Stimulated activated CD8-positive, alpha-beta memory T cell treated with anti-CD3 and anti-CD28 coated beads, Interleukin-7, amount 100 ng/mL, for 4 hours (primary cell): ENCODE measurements at places on chromosomes 12 and 14.

DNA sequence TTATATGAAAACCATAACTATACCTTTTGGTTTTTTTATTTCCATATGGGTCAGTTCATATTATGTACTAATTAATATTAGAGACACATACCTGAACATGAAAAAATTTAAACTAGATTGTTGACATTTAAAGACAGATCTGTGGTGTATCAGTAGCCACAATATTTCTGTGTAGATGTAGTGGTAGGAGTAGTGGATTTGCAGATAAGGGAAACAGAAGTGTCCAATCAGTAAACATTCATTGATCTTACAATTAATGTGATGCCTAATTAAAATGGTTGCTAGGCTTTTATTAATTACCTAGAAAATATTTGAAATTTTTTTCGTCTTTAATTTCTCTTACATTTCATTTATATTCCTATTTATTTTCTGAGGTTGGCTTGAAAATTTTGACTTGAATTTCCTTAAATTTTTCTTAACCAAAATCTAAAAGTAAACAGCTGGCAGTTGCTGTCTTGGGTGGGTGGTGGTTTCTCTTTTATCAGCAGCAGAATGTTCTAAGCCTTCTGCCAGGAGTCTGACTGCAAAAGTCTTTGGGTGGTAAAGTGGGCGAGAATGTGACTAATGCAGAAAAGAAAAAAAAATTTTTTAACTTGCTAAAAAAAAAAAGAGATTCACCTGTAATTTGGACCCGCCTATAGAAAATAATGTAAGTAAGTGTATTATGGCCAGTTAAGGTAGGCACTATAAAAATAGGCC, 2.4 kb downstream of the FGFR1OP2 start:
- DNase-seq: no peak

DNA sequence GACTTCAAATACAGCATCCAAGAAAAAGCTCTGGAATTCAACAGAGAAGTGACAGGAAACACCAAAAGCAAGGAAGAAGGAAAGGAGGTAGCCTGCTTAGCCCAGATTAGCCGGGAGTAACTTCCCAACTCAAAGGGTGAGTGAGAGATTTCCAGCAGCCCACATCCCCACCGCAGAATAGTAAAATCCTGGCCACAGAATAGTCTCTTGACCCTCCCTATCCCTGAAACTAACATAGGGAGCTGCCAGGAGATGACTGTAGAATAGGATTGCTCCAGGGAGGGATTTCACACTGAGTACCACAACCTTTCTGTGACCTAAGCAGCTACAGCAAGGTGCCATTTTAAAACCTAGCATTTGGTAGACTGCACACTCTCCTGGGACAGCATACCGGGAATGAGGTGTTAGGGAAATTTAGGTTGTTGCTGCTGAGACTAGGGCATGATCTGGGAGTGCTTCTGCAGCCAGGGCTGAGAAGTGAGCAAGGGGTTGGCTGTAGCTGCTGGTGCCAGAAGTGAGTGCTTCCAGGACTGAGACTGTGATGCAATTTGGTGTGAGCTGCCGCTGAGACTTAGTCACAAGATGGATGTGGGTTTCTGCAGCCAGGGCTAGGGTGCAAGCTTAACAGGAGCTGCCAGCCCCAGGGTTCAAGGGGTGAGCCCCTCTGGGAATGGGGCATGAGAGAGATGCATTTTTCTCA, 66.0 kb downstream of the TMTC3 start:
- DNase-seq: no peak

GRCh38 chr12:92539110-92539749, 163.6 kb upstream of the PLEKHG7 start:
- DNase-seq: no peak

GRCh38 chr14:40058901-40059897, 627.0 kb upstream of the FBXO33 start:
- DNase-seq: no peak

DNA sequence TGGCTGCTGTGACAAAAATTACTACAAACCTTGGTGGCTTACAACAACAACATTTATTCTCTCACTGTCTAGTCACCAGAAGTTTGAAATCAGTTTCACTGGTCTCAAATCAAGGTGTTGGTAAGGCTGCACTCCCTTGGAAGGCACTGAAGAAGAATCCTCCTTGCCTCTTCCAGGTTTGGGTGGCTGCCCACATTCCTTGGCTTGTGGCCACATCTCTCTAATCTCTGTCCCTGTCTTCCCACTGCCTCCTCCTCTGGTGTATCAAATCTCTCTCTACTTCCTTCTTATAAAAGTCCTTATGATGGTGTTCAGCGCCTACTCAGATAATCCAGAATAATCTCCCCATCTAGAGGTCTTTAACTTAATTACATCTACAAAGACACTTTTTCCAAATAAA, 31.0 kb downstream of the PLCZ1 start:
- DNase-seq: no peak

DNA sequence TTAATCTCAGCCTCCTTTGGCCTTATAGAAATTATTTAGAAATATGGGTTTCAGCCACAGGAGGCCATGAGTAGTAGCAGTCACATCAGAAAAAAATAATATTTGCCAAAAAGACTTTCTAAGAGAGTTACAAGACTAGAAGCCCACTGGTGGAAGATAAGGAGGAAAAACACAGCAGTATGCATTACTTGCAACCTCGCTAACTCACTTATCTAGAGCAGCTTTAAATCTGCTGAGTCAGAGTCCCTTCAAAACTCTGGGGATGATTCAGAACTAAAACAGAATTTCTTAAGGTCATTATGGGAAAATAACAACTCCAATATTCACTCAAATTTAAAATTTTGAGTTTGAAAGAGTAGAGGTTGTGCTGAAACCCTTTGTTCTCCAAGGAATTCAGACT, 6.2 kb downstream of the OR4K17 start:
- DNase-seq: no peak

GRCh38 chr14:104317975-104318557, 179.7 kb downstream of the KIF26A start:
- DNase-seq: no peak

DNA sequence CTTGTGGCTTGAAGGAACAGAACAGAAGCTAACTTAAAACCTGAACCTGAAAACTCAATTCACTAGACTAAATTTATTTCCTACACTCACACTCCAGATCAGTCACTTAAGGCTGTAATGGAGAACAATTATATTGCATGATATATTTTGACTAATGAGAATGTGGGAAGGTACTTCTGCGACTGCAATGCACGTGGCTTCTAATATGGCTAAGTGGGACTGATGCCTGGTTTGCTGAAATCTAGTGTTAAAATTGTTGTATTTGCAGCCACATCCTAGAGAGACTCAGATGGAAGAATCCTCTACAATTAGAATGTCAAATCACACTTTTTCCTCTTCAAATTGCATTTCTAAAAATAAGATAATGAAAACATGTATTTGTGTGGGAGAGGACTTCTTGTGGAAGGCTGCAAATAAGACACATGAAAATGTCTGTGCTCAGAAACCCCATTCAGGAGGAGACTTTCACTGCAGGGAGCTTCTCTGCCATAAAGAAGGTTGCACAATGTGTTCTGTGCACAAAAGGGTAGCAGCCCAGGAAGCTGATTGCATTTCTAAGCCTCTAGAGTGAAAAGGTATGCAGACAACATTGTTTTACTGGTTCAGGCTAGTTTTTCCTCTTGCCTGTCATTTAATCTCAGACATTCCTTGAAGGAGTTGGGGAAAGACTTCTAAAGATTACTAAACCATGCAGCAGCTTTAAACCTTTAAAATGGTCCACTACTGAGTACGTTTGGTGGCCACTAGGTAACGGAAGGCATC, 224.3 kb downstream of the NEDD1 start:
- DNase-seq: no peak

GRCh38 chr14:103594265-103594664, 31.5 kb downstream of the COA8 start:
- no peak for DNase-seq
